Type B pancreatic cell (in vitro differentiated cells): ENCODE measurements at places on chromosomes 2 and 18.

- peak; percentile 1 for DNase-seq
These were observed 11.9 kb upstream of the MSGN1 start for GRCh38 chr2:17804358-17804757.

- DNase-seq, result no peak
These were observed 43.0 kb downstream of the NGEF start for GRCh38 chr2:232970051-232970450.

DNA sequence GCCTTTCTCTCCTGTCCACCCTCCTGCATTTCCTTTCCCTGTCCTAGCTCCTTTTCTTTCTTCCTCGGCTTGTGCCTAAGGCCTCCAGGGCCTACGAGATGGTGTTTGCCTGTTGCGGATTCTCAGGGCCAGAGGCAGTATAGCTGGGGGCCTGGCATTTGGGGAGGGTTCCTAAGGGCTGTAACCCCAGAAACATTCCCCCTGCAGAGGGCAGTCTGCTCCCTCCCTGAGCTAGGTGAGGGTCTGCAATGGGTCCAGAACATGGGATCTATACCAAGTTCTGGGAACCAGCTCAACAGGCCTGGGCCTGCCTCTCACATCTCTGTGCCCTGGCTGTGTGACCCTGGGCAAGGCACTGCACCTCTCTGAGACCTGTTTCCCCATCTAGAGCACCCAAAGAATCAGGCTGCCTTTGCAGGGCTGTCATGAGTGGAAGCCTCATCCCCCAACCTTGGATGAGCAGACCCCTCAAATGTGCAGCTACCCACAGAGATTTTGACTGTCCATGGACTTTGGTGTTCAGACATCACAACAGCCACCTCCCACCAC, 97.5 kb downstream of the GLI2 start:
- DNase-seq, result no peak

DNA sequence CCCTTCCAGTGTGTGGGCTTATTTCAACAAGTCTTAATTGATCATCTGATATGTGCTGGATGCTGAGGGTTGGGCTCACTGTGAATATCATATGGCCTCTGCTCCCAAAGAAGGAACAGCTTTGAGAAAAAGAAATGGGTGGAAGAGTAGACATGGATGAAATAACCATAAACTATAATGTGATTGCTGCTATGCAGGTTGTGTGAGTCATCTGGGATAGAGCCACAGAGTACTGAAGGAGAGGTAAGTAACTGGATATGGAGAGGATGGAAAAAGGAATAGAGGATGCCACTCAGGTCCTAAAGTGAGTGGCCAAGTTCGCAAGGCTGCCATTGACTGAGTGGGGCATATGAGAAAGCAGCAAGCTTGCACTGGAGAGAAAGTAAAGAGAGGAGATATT, 8.7 kb upstream of the DSG2 start:
- DNase-seq, result no peak

DNA sequence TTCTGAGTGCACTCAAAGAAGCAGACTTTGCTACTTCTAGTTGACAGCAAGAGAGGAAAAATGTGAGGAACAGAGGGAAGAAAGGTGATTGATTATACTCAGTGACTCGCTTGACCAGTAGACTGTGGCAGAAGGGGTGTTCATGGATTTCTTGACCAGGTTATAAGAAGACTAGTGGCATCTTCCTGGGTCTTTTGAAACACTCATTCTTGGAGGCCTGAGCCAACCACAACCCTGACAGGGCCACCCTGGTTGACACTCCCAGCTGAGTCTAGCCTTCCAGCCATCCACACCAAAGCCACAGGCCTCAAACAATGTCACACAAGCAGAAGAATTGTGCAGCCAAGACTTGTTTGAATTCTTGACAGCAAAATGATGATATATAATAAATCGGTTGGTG, 366.3 kb downstream of the SS18 start:
- DNase-seq, result no peak

DNA sequence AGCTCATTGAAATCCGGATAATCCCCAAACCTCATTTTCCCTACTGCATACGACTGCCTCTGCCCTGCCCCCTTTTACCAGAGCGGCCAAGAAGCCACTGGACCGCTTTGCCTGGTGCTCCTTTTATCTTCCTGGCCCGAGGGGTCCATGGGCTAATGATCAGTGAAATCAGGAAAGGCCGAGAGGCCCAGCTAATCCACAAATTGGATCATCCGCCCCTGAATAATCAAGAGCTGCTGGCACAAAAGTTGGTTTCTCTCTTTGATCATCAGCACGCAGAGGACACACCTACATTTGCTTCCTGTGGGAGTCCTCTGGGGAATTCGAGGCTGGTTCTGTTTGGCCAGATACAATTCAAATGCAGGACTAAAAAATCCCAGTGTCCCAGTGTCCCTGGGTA, 144.5 kb downstream of the INSIG2 start:
- DNase-seq, result no peak

DNA sequence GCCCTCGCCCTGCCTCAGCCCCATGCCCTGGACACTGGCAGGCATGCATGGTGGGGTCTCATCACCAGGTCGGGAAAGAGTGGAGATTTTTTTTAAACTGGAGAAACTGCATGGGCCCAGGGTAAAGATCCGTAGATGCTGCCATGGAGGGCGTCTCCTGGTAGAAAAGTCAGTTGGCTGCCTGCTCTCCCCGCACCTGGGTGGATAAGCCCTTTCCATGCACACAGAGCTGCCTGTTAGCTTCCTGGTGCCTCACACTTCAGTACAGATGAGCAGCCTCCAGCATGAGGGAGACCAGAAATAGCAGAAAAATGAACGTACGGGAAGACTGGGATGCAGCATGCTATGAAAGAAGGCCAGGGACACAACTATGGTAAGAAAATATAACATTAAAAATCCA, 92.0 kb downstream of the ASAP2 start:
- no peak for DNase-seq

- DNase-seq, result no peak
These were observed 41.8 kb upstream of the CDC42EP3 start for GRCh38 chr2:37713258-37713700.

GRCh38 chr2:2399396-2399795, 68.3 kb upstream of the MYT1L start:
- no peak for DNase-seq

GRCh38 chr2:228329282-228329681, 147.8 kb upstream of the SPHKAP start:
- no peak for DNase-seq

- DNase-seq, result no peak
These were observed 5.4 kb upstream of the KCNJ13 start for GRCh38 chr2:232781765-232782164.

DNA sequence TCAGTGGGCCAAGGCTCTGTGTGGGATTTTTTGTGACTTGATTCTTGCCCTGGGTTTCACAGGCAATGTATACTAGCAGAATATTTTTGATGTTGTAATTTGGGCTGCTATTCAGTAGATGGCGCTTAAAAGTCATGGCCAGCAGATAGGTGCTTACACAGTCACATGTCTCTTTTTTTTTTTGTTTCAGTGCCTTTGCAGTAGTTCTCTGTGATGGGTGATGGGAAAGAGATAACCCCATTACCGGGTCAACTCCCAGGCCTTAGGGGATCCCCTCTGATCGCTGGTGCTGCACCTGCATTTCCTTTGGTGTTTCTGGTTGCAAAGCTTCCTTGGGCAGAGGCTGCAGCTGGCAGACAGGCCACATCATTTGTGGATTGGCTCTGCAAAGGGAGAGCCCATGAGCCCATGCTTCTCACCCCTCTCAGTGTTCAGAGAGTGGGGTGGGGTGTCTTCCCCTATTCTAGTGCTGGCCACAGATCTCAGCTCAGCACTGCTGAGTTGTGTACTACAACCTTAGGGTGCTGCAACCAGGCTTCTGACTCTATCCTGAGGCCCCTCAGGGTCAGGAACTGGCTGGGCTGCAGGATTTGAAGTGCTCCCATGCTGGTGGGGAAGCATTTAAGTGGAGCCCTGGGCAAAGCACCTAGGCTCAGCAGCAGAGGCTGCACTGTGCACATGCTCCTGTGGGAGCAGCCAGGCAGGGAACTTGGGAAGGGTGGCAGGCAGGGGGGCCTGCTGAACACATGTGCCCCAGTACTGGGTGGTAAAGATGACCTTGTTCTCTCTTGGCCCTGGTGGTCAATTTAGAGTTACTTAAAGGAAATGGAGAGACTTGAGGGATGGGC, 219.8 kb upstream of the SPHKAP start:
- no peak for DNase-seq

DNA sequence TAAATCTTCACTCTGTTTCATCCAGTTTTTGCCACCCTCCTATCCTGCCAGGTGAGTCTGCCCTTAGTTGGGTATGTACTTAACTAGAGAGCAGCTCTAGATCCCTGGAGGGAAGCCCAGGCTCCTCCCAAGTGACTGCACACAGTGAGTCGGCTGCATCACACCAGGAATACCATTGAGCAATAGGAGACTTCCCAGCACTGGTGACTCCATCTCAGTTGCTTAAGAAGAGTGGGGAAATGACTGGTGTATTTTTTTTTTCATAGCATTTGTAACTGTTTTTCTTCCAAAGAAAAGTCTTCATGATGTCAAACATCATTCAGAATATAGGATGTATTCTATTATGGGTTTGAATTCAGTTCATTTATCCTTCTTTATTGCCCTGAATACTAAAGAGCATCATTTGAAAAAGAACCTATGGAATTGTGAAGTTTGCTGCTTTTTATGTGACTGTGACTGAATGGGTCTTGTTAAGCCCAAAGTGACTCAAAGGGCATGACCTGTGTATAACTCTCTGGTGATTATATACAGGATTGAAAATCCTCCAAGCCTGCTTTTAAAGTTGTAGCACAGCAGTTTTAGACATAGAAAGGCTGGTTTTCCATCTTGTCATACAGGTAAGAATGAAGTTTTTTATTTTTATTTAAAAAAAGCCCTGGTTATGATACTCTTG, 84.3 kb downstream of the MAP3K20 start:
- DNase-seq, result no peak

- no peak for DNase-seq
These were observed 7.5 kb upstream of the BCL11A start for GRCh38 chr2:60560734-60561644.

DNA sequence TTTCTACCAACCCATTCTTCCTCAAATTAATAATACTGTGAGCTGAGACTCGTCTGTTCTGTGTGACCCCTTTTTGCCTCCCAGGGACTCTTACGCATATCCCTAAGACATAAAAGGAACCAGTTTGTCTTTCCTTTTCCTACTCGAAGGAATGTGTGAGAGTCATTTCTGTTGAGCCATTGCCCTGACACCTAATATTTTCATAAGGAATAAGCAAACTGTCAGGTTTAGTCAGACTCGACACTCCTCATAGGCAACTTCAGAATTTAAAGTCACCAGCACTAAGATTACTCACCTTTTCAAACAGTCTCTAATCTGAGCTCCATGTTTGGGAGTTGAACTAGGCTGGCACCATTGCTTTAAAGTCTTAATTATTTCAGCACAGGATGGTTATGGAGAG, 305.5 kb downstream of the IKZF2 start:
- no peak for DNase-seq

- peak; percentile 22 for DNase-seq
These were observed 30.2 kb upstream of the SCLY start for GRCh38 chr2:238030422-238031155.

DNA sequence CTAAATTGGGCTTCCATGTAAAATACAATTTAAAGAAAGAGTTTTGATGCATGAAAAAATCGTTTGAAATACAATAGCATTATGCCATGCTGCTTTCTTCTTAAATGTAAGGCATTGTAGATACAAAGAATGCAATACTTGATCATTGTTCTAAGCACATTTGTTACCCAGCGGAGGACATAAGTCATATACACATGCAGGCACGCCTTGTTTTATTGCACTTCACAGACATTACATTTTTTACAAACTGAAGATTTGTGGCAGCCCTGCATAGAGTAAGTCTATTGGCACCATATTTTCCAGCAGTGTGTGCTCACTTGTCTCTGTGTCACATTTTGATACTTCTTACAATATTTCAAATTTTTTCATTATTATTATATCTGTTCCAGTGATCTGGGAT, 345.0 kb downstream of the CLIP4 start:
- no peak for DNase-seq

DNA sequence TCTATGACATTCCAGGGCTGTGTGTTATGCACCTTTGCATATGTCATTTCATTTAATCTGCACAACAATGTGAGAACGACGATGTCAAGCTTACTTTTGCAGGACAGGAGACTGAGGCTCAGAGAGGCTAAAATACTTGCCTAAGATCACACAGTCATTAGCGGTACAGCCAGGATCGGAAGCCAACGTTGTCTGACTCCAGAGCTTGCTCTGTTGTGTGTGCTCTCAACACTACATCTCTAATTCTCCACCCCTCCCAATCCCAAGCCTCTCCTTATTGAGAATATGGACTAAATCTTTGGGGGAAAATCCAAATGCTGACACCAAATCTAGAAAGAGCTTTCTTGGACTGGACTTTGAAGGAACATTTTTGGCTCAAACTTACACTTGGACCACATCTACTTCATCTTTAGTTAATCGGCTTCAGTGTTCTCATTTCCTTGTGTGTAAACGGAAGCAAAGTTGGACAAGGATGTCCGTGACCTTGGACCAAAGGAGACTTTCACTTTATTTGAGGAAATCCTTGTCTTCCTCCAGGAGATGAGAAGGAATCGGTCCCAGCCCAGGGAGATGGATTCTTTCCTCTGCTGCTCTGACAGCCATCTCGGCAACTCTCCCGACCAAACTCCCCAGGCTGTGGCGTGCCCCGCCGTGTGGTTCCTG, 242.4 kb downstream of the LPIN1 start:
- DNase-seq, result no peak

- DNase-seq, result no peak
These were observed 206.8 kb downstream of the OTX1 start for GRCh38 chr2:63257473-63257872.

DNA sequence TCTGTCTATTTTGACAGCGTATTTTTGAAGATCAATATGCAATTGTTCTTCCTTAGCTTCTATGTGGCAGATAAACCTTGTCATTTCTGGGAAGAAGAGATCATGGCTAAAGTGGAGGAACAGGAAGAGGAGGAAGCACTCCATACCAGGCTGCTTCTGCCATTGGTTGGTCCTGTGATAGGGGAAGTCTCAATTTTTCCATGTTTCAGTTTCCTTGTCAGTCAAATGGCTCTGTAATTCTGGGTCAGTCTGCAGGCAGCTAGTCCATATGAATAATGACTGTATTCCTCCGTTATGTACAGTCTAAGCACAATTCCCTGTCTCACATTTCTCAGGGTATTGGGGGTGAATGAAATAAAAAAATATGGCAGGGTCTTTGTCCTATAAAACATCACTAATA, 277.6 kb upstream of the CXCR4 start:
- no peak for DNase-seq
